Activated CD8-positive, alpha-beta memory T cell treated with anti-CD3 and anti-CD28 coated beads for 4 hours (primary cell): ENCODE measurements at places on chromosomes 12 and 14.

DNA sequence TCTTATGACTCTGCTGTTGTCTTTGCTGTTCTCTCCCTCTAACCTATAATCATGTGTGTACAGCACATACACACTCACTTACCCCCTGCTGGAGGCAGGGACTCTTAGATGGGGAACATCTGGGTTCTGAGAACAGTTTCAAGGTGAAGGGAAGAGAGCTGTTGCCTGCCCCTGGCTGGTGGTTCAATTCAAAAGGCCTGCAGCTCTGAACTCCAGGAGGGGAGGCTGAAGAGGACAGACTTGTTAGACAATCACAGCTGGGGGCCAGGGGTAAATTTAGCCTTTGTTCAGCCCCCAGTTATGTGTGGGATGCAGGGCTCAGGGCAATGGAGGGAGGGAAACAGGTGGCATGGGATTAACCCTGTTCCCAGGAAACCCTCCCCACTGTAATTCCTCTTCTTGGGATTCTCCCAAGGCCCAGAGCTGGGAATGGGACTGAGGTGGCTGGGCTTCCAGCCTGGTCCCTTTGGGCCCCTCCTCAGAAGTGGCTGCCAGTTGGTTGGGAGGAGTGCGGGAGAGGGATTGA, 1.9 kb downstream of the MYL6B start:
- DNase-seq = no peak

GRCh38 chr12:108116699-108117098, 12.4 kb upstream of the WSCD2 start:
- DNase-seq = no peak

GRCh38 chr12:109018296-109018695, 2.6 kb downstream of the SVOP start:
- no peak for DNase-seq

DNA sequence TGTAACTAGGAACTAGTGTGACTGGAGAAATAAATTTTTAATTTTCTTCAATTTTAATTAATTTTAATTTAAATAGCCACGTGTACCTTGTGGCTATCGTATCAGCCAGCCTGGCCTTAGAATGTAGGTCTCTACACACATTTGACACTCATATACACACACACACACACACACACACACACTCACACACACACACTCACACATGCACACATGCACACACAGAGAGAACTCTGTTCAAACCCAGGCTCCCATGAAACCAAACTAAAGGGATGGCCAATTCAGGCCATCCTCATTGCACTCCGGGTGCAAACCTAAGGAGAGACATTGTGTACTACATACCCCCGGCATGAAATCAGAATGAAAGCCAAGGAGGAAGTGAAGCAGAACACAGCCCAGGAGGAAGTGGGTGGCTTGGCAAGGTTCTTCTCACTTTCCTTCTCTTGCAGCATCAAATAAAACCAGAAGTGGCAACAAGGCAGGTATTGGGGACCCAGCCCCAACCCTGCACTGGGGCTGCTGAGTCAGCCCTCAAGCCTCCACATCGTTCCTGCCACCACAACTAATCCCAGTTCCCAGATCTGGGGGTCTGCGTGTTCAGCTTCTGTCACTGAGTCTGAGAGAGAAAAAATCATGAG, 26.2 kb upstream of the CHPT1 start:
- DNase-seq = no peak

DNA sequence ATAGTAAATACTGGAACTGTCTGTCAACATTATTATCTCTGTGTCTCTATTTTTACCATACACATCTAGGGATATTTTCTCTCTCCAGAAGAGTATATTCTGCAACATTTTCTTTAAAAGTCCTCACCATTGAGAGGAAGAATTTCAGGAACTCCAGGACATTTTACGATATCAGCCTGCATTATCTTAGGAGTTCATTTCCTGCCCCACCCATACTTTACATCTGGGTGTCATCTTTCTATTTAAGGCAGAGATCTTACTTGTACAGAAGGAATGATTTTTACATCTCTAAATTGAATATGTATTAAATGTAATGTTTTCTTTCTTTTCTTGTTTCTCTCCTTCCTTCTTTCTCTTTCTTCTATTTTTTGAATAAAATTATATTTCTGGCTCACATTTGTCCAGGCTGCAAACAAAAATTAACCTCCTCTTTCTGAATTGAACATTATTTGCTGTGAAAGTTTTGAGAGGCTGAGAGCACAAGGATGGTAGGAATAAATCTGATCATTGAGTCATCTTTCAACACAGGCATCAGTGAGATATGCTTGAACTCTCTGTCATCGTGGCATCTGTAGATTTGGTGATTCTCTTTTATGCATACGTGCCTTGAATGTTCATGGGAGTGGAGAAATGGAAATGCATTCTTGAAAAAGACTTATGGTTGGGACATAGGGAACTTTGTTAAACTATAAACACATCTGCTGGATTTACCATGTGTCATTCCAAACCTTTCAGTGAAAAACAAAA, 753.6 kb downstream of the SLC16A7 start:
- DNase-seq = no peak

DNA sequence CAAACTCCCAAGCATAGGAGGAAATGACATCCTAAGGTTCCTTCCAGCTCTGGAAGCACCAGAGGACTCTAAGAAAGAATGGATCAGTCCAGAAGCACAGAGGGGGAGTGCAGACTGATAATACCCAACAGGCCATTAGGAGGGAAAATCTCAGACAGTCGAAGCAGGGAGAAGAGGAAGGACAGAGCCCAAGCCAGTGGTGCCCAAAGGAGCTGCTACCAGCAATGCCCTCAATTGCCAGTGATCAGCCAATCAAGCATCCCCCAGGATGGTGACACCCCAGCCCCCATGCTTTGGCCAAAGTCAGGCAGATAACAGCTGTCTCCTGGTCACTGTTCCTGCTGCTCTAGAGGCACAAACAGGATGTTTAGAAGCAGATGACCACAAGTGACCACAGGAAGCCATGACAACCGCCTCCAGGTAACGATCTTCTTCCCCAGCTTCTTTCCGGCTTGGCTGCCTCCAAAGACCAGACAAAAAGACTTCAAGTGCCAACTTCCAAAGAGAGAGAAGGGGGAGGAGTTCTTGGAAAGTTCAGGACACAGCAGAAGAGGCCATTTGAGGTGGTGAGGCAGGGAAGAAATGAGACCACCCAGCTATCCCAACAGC, 16.2 kb downstream of the PXN start:
- no peak for DNase-seq

GRCh38 chr14:105475269-105476096, 862 bp downstream of the CRIP2 start:
- DNase-seq = no peak

DNA sequence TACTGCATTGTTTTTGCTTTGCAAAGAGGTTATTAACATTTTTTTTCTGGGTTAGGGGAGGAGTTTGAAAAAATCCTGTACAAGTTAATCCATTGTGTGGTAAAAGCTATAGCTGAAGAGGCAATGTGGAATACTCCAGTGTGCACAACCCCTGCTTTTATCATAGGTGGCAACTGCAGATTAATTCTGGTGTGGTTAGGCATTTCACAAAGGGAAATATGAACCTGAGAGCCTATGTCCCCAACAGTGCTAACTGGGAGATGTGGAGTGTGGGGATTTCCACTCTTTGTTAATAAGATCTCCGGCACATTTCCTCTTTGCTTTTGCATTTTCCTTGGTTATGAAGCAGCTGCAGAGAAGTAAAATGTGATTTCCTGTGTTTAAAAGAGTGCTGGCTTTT, 33.6 kb downstream of the PRORP start:
- DNase-seq = no peak

- DNase-seq = no peak
Measured at GRCh38 chr12:51686727-51687126, 95.7 kb downstream of the SCN8A start.

- DNase-seq = no peak
Measured at GRCh38 chr14:100662879-100663760, 63.6 kb upstream of the DLK1 start.

GRCh38 chr14:91722386-91722785, 9.5 kb downstream of the CATSPERB start:
- DNase-seq = no peak

DNA sequence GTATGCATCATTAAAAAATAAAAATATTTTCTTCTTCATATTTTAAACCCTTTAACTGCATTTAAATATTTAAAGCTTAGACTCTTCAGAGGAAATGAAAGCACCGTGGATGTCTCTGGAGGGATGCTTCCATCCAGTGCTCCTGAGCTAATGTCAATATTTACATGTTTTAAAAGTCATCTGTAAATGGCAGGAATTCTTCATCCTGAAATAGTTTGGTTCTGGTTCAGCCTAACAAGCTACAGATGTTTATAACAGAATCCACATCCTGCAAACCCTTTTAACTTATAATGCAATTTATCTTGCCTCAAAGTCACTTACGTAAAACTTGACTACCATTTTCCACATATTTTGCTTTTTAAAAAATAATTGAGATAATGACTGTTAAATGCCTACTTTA, 1207.3 kb downstream of the SLC16A7 start:
- DNase-seq = no peak

- DNase-seq = no peak
Measured at GRCh38 chr14:100835548-100836310, 9.8 kb downstream of the MEG3 start.

DNA sequence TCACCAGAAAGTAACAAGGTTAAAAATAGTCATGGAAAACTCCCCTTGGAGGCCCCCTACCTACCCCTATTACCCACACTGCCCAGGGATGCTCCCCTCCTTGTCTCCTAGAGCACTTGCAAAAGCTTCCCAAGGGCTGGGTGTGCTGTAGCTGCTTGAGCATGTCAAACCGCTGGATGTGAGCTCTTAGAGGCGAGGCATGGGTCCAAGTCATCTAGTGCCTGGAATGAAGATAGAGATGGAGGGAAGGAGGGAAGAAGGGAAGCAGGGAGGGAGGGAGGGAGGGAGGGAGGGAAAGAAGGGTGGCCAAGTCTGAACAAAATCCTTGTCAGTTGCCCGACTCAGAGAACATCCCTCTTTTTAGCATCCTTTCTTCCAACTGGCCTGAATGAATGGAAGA, 43.1 kb downstream of the LTBP2 start:
- no peak for DNase-seq

DNA sequence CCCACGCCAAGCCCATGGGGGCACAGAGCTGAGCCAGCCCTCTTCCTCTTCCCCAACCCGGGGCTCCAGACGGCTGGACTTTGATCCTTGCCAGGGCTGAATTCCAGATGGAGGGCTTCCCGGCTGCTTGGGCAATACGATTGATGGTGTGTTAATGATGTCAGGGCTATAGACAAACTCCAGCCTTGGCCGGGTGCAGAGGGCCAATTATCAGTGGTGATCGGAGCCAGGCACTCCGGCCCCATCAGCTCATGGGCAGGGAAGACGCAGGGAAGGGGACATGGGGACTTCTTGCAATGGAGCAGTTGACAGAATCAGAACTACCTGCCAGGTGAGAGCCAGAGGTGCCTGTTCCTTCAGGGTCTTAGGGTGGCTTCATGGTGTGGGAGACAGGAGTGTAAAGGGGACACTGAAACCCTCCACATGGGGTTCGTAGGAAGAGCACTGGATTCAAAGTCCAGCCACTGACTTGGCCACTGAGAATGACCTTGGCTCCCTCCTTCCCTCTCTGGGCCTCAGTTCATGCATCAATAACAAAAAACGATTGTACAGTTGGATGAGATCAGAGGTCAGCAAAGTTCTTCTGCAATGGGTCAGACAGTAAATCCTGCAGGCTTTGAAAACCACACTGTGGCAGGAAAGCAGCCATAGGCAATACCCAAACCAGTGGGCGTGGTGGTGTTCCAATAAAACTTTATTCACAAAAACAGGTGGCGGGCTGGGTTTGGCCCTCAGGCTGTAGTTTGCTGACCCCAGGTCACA, 333.7 kb downstream of the MED13L start:
- no peak for DNase-seq
